ENCODE measurements at places on chromosomes 3 and 15. TPM values are rescaled to one million over a fixed set of nuclear protein-coding genes. Genes with fewer than 3 reads are reported as not detected.

The SKOR1 gene
- total RNA-seq: 0.26 TPM

The IMPG2 gene
- total RNA-seq: 0.13 TPM

The DCBLD2 gene
- total RNA-seq: 28.4 TPM

The PDZRN3 gene
- 52.8 TPM for total RNA-seq

The DPPA2 gene
- not detected for total RNA-seq

The SNX22 gene
- 0.71 TPM for total RNA-seq

The MEX3B gene
- total RNA-seq: 1.0 TPM

The RBMS3 gene
- 127 TPM for total RNA-seq

The SLC28A2 gene
- not detected for total RNA-seq

The BSN gene
- 0.16 TPM for total RNA-seq

The SLC51A gene
- total RNA-seq: 1.3 TPM

The GPR149 gene
- not detected for total RNA-seq

The LRRK1 gene
- total RNA-seq: 23.5 TPM

The DLEC1 gene
- 1.9 TPM for total RNA-seq

The GOLGA8S gene
- 0.26 TPM for total RNA-seq

The PLSCR2 gene
- total RNA-seq: not detected

The HAPLN3 gene
- 5.2 TPM for total RNA-seq

The XCR1 gene
- total RNA-seq: 0.16 TPM

The PODXL2 gene
- total RNA-seq: 2.5 TPM

The LYZL4 gene
- not detected for total RNA-seq

The RNF123 gene
- total RNA-seq: 42.1 TPM

The SQOR gene
- 62.1 TPM for total RNA-seq

The RTP3 gene
- total RNA-seq: not detected

The SCAPER gene
- 24.7 TPM for total RNA-seq

The PLAAT1 gene
- 1.2 TPM for total RNA-seq

The SUCNR1 gene
- total RNA-seq: 1.8 TPM

The MYL3 gene
- total RNA-seq: 2.6 TPM
